ENCODE measurements at places on chromosomes 7 and 10.

GRCh38 chr7:19869979-19870378, 96.6 kb upstream of the TMEM196 start:
- DNase-seq = no peak

DNA sequence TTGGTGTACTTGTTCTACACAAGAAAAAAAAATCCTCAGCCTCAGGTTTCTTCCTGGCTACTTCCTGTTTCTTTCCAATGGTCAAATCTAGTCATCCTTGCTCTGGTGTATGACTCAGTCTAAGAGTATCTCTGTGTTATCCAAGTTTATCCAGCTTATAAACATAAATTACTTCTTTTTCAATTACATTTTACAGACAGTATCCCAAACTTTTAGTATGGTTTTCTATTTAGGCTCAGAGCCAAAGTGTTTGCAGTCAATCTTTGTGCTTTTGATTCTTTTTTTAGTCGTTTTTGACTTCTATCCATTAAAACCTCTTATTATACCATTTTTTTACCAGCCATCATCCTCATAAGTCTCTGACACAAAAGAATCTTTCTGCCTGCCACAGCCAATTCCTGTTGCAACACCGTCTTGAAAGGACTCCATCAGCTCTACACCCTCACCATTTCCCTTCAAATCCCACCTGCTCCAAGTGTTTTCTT, 294.6 kb downstream of the PTEN start:
- no peak for DNase-seq

GRCh38 chr10:15096661-15097010, 519 bp upstream of the RPP38 start:
- no peak for DNase-seq

DNA sequence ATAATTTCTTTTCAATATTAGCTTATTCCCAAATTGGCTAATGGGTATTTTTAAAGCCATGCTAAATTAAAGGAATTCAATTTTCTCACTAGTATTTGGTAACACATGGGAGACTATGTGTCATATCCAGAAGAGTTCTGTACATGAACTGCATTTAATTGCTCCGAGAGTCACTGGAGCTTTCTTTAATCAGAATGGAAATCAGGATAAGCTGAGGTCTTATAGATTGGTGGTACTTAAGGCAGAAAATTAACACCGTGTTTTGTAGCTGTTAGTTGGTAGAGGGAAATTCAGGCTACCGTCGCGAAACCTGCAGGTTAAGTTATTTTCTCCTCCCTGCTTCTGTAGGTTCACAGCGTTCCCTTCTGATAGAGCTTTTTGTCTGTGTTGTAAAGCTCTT, at the start of gene WEE2:
WEE2 (plus strand) TSS at position 3 of the 400 bp plus-strand sequence. CDS start 406 bp downstream, outside the sequence.
- no peak for DNase-seq

GRCh38 chr7:32200646-32201045, 130.4 kb upstream of the PDE1C start:
- DNase-seq = no peak

GRCh38 chr10:45375101-45375500, 1.1 kb downstream of the ALOX5 start:
- no peak for DNase-seq

GRCh38 chr10:22850541-22850940, 77.3 kb upstream of the ARMC3 start:
- DNase-seq = no peak

DNA sequence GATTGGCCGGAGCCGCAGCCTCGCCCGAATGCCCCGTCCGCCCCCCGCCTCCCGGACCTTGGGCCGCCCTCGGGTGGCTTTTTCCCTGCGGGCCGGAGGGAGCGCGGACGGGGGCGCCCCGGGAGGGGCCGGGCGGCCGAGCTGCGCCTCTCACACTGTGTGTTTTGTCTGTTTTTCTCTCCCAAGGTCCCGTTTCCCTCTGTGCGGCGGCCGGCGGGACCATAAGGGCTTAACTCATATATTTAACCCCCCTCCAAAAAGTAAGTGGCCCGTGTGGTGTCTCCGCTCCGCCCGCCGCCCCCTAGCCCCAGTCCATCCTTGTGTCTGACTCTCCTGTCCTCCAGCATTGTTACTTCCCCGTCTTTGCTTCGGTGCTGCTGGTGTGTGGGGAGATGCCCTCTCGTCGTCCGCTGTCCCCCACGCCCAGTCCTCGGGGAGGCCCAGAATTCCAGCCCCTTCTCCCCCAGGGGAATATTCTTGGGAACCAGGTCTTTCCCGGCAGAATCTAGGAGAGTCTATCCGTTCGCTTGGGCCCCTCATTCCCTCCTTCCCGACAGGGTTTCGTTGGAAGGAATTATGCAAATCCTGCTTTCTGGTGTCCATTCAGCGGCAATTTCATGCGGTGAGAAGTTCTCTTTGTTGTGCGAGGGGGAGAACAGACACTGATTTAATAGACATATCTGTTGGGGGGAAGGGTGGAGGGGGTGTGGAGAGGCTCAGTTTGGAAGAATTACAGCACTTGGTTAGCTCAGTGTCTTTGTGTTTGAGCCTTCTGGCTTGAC, 1.3 kb downstream of the LCOR start:
- DNase-seq = peak; percentile 86

- no peak for DNase-seq
Observed at GRCh38 chr7:36638140-36638539, 86.2 kb downstream of the AOAH start.

GRCh38 chr10:77146712-77147336, 490.8 kb downstream of the KCNMA1 start:
- no peak for DNase-seq

DNA sequence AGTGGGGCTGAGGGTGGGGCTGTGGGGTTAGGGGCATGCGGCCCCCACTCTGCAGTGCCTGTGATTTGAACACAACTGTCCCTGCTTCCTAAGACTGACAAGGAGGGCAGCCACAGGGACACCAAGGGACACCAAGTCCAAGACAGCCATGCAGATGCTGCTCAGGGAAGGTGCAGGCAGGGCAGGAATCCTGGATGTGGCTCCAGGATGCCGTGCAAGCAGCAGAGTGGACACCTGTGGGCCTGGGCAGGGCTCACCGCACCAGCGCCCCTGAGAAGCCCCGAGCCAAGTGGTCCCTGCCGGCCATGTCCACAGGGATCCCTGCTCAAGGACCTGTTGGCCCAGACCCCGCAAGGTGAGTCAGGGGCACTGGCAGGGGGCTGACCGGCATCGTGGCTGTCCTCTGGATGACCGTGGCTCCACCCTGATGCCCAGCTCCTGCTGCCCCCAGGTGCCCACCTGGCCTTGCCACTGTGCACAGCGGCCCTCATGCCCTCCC, 58.5 kb downstream of the STK32C start:
- DNase-seq = no peak

GRCh38 chr10:113287592-113287991, 265.3 kb upstream of the HABP2 start:
- DNase-seq = no peak

DNA sequence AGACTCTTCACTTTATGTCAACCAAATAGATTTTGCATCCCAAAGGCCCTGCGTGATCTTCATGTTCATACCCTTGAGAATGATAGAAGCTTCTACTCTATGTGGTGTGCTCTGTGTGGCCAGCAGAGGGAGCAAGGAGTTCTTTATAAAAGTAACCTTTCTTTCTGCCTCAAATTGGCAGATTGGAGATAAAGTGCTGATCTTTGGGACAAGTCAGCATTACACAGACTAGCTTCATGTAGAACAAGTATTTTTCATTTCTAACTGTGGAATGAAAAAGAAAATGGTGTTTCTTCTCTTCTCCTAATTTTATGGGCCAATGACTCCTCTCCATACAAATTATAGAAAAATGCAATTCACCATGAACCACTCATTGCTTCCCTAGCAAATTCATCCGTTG, 1214.1 kb downstream of the SORCS1 start:
- DNase-seq = peak; percentile 37

DNA sequence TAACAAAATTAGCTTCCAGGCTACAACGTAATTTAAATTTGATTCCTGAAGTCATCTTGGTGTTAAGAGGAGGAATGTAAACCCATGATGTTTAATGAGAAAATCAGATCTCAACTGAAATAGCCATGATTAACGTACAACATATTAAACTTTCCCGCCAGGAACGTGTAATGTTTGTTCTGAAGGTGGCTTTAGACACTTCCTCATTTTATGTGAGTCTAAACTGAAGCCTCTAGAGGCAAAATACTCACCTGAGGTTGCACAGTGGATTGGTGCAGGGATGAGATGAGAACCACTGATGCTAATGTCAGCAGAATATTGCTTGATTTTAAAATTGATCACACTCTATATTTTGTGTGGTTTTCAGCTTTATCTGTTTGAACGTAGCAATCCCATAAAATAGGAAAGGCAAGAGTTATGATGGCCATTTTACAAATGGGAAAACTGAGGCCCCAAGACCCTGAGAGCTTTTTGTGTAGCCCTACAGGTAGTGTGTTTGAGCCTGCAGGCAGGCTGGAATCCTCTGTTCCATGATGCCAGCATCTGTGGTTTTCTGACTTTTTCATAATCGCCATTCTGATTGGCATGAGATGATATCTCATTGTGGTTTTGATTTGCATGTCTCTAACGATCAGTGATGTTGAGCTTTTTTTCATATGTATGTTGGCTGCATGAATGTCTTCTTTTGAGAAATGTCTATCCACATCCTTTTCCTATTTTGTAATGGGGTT, 243.7 kb upstream of the BMPER start:
- no peak for DNase-seq

DNA sequence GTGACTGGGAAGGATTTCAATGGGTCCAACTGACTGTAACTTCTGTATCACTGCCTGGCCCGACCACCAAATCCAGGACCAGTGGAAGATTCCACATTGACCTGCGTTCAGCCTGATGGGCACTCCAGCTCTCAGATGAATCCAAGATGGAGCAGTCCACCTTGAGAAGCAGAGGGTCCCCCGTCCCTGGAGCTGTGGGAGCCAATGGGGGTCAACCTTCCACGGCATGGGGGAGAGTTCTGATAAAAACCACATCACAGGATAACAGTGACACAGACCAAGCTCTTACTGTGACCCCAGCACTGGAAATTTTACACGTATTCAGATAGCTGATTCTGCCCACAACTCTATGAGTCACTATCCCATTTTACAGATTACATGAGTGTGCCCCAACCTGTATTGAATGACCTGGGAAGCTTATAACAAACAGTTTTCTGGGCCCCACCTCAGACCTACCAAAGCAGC, 11.2 kb downstream of the ZCCHC24 start:
- DNase-seq = no peak

DNA sequence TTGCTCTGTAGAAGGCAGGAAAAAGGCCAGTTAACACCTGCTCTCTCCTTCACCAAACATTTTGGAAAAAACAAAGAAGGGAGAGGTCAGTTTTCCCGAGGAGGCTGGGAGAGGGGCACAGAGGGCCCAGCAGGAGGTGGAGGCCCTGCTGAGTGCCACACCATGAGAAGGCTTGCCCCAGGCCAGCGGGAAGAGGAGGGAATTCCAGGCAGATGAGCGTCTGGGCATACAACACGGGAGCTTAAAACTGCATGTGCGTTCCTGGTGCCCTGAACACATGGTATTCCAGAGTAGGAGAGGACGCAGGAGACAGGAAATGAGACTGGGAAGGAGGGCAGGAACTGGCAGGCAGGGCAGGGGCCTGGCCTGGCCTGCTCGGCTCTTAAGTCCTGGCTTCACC, 182.4 kb downstream of the CCDC3 start:
- DNase-seq = no peak

Measured in HAP-1 (cell line).